NT2/D1 (cell line): ENCODE measurements at places on chromosomes 16 and 17.

DNA sequence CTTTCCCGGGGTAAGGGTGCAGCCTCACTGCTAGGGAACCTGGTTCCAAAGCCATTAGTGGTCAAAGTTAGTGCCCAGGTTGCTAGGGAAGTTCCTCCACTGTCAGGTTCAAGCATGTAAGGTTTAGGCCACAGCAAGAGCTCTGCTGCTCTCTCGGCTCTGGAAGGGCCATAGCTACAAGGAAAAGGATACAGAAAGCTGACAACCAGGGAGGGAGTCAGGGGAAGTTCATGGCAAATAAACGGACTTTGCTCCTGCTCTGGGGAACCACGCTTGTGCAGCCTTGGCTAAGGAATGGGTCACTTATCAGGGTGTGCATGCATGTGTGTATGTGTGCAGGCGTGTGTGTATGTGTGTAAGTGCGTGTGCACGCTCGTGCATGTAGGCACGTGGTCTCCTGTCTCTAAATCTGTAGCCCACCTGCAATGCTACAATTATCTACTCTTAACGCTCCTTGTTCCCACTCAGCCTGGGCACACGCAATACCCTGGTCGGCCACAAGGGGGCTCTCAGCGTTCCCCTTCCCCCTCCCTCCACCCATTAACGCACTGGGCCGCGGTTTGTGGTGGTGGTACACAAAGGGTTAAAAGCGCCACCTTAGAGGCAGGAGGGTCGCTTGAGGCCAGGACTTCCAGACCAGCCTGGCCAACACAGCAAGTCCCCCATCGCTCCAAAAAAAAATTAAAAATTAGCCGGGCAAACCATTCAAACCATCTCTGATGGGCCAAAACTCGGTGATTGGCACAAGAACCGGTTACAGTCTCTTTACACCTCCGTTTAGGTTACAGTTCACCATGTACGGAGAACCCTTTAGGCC lies 48.4 kb upstream of the KDM8 start:
- peak; percentile 47 for DNase-seq

GRCh38 chr16:12903407-12904328 lies 2.3 kb downstream of the SHISA9 start:
- DNase-seq: no peak

DNA sequence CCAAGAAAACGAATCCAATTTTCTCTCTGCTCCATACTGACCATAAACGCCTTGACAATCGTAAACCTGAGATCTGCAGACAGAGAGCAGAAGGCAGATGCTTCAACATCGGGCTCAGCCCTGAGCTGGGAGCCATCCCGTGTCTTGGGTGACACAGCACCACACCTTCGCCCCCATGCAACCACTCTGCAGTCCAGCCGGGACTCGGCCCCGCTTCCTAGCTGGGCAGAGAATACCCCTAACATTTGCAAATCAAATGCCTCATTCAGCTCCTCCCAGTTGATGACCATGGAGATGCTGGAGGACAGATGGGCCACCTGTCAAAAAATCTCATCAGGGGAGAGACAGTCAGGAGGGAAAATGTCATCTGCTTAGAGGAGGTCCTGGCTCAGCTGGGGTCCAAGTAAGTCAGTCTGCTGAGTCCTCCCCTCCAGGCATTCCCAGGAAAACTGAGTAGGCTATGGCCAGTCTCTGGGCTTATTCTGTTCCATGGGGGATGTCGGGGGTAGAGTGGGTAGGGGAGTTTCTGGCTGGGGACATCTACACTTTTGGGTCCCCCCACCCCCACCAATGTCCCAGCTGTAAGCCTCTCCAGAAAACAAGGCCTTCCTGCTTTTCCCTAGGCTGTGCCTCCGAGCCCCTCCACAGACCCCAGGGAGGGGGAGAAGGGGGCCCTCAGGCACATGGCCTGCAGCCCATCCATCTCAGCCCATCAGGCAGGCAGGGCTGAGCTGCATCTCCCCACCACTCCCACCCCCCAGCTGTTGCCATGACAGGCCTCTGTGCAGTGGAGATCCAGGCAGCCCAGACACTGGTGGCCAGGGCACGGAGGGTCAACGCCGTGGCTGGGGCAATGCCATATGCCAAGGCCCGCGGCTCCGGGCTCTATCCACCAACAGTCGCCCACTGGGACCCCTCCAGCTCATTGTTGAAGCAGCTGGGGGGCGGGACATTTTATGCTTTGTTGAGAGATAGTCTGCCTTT lies 158.6 kb downstream of the AXIN2 start:
- no peak for DNase-seq

GRCh38 chr17:31696184-31696602 lies 162.9 kb downstream of the COPRS start:
- peak; percentile 13 for DNase-seq

DNA sequence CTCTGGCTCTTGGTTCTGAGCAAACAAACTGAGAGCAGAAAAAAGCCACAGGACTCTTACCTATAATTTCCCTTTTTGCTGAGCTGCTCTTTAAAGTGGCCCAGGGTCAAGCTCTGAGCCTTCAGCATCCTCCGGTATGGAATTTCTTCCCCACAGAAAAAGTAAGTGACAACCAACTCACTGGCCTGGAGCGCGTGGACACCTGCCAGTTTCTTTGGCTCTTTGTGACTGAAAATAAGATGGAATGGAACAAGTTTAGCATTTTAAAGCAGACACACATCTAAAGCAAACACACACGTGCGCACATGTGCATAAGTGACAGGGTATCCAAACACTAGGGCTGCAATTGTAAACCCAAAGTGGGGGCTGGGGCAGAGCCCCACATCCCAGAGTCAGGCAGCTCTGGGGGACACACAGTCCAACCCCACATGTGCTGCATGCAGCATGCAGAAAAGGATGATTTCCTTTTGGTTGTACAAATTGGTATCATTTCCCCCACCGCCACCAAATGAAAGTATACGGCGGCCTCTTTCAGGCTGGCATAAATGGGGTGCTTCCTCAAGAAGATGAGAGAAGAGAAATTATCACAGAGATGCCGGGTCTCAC lies 27.5 kb downstream of the AXIN2 start:
- DNase-seq: no peak

GRCh38 chr17:77670173-77670572 lies 288.3 kb upstream of the TNRC6C start:
- DNase-seq: no peak

DNA sequence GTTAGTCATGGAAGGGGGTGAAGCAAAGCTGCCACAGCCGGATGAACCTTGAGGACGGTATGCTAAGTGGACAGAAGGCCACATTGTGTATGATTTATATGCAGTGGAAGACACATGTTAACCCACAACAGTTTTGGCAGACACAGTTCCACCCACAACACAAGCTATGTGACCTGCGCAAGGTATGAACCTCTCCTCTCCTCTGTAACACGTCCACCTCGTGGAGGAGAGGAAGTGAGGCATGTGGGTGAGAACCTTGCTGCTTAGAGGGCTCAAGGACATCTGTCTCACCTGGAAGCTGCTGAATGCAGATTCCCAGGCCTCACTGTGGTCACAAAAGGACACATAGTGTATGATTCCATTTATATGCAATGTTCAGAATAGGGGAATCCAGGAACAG lies 136.1 kb upstream of the PLCG2 start:
- no peak for DNase-seq

GRCh38 chr16:89046491-89046890 lies 47.2 kb upstream of the ACSF3 start:
- no peak for DNase-seq

DNA sequence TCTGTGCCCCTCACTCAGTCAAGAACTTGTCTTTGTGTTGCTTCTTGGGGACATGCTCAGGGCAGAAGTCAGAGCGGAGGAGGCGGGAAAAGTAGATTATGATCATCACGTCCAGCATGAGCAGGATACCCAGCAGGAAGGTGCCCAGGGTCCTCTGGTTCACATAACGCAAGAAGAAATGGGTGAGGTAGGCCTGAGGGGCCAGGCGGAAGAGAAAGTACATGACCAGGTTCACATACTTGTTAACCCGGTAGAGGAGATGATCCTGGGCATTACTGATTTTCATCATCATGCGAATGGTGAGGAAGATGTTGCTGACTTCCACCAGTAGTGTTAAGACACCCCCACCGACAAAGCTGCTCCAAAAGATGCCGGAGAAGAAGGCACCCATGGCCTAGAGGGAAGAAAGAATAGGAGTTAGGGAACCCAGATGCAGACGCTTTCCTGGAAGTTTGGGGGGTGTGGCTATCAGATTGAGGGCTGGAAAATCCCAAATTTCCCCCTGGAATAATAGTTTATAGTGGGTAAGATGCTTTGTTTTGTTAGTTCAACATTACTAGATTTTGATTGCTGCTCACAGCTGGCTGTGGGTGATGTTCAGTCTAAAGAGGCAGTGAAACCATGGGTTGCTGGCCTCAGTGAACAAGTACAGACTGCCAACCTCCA lies 1.4 kb downstream of the TLCD1 start:
- no peak for DNase-seq
